ENCODE measurements at places on chromosomes 2 and 18.

DNA sequence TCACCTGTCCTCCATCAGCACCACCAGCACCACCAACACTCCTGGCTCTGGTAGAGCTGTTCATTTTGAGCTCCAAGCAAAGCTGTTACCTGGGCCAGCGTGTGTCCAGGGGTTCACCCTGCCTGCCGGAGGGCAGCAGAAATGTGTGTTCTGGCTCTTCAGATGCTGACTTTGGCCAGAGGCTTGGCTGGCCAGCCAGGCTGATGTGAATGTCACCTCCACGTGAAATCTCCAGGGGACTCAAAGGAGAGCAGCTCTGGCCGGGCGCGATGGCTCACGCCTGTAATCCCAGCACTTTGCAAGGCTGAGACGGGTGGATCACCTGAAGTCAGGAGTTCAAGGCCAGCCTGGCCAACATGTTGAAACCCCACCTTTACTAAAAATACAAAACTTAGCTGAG is 33.5 kb downstream of the CIB4 start:
- no peak for DNase-seq

DNA sequence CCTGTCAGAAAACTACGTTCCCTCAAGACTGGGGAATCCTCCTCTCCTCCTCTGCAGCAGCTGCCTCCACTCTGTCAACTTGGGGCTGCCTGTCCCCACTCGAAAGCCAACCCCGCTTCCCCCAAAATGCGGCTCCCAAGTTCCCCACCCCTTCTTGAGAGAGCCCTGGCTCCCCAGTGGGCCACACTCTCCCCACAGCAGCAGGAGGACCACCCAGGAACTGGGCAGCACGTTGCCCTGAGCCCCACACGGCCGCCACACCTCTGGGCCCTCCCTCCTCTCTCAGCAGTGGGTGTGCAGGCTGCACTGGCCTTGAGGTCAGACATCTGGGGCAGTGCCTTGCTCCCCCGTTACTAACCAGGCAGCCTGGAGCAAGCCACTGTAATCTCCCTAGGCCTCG is 9.6 kb upstream of the TEX51 start:
- DNase-seq, result no peak

DNA sequence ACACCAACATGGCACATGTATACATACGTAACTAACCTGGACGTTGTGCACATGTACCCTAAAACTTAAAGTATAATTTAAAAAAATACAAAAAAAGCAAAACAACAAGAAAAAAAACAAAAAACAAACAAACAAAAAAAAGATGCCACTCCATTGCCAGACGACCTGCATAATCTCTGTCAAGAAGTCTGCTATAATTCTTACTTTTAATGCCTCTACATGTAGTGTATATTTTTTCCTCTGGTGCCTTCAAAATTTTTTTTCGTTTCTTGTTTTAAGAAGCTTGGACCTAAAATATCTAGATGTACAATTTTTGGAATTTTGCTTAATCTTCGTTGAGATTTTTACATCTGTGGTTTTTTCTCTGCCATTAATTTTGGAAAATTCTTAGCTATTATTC is 235.6 kb upstream of the ZNF521 start:
- no peak for DNase-seq

DNA sequence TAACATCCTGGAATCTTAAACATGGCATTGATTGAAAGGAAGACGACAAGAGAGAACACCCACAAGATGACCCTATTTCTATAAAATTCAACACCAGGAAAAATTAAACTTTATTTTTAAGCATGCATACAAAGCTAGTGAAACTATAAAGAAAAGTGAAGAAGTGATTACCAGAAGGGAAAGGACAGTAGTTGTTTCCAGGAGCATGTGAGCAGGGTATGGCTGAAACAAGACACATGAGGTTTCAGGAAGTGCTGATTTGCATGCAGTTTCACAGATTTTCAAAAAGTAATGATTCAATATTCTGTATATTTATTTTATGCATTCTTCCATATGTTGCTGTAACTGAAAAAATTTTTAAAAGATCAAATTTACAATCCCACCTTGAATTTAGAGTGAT is 24.6 kb upstream of the DAW1 start:
- no peak for DNase-seq

DNA sequence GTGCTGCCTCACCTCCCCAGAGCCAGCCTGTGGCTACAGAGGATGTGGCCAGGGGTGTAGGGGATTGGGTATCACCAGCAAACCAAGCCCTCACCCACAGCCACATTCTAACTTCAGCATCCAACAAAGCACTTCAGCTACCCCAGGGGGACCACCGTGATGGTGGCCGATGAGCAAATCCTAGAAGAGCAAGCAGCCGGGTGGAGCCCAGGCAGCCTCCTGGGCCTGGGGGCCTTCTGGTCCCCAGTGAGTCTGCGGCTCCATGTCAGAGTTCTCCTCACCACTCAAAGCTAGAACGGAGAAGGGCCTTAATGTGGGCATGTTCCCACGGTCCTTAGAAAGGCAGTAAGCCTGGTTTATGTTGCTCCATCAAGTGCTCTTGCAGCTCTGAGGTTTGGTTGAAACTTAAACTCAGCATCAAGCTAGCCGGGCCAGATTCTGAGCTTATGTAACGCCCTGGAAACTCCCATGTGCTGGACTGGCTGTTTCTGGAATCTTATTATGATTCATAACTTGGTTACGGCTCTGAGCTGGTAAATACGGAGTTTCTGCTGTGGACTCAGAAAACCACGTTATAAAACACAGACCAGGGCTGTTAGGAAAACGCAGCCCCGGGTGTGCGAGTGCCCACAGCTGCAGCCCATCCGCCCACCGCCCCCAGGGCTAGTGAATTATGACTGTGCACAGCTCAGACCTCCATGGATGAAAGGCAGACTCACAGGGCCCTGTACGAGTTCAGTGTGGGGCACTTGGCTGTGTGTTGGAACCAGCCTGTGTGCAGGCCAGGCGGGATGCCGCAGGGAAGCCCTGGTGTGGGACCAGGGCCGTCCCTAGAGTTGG is 99.8 kb downstream of the SEPTIN10 start:
- DNase-seq, result peak; percentile 54
